Suprapubic skin (tissue), 4 donors: ENCODE measurements at places on chromosomes 4 and X.

- H3K27me3 ChIP-seq = no peaks in the 10 kb centered on the region
- H3K4me3 ChIP-seq = no peak overlapping the region
- no peaks in the 10 kb centered on the region for H3K4me1 ChIP-seq
Observed at GRCh38 chr4:124883632-124884031, 171.1 kb upstream of the ANKRD50 start.

- H3K4me3 ChIP-seq = no peak overlapping the region
- H3K4me1 ChIP-seq = peaks cover 37% of the 10 kb centered on the region
- H3K27ac ChIP-seq = no peak overlapping the region
- peaks cover 8% of the 10 kb centered on the region for H3K36me3 ChIP-seq
- H3K27me3 ChIP-seq = no peaks in the 10 kb centered on the region
Observed at GRCh38 chr4:105194328-105195231, 47.9 kb downstream of the TET2 start.

DNA sequence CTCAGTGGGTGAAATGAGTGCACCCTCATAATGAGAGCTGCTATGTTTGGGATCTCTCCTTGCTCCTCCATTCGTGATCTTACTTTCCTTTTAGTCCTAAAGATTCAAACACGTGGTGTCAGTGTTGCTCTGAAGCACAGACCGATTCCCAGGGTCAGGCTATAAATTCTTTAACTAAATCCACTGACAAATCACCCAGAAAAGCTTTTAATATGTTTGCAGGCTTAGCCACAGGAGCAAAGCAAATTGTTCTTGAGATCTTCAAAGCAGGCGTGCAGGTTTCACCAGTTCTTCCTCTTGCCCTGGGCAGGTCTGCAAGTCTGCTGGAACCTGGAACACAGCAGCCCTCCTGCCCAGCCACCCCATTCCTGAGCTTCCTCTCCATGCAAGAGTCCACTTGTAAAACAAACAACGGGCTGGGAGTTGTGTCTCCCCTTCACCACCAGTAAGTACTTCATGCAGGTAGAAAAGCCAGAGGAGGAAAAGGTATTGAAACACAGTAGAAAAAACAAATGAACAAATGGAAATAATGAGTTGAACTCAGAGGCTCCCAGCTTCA, 70.1 kb upstream of the ENPP6 start:
- H3K36me3 ChIP-seq = no peaks in the 10 kb centered on the region
- H3K27me3 ChIP-seq = no peaks in the 10 kb centered on the region
- H3K27ac ChIP-seq = peak overlapping the region; percentile 39
- DNase-seq = no peak
- peaks cover 33% of the 10 kb centered on the region for H3K4me1 ChIP-seq
- no peak overlapping the region for H3K4me3 ChIP-seq

- no peak for DNase-seq
- H3K27me3 ChIP-seq = no peaks in the 10 kb centered on the region
- no peaks in the 10 kb centered on the region for H3K4me1 ChIP-seq
- H3K4me3 ChIP-seq = no peak overlapping the region
Observed at GRCh38 chrX:40300286-40300890, 202.6 kb upstream of the BCOR start.

- H3K4me1 ChIP-seq = peaks cover 2% of the 10 kb centered on the region
- H3K27me3 ChIP-seq = no peaks in the 10 kb centered on the region
- DNase-seq = no peak
Observed at GRCh38 chr4:152585023-152585441, 49.1 kb upstream of the FBXW7 start.

GRCh38 chr4:10462876-10463275, 5.7 kb upstream of the ZNF518B start:
- no peak for DNase-seq
- peaks cover 12% of the 10 kb centered on the region for H3K4me1 ChIP-seq
- no peak overlapping the region for H3K27ac ChIP-seq
- H3K27me3 ChIP-seq = peaks cover 34% of the 10 kb centered on the region
- H3K4me3 ChIP-seq = no peak overlapping the region
- H3K36me3 ChIP-seq = no peaks in the 10 kb centered on the region

GRCh38 chrX:37672563-37672962, 13.0 kb upstream of the XK start:
- no peaks in the 10 kb centered on the region for H3K4me1 ChIP-seq
- no peak overlapping the region for H3K4me3 ChIP-seq
- no peak overlapping the region for H3K27ac ChIP-seq
- H3K36me3 ChIP-seq = no peaks in the 10 kb centered on the region
- no peak for DNase-seq
- no peaks in the 10 kb centered on the region for H3K27me3 ChIP-seq

DNA sequence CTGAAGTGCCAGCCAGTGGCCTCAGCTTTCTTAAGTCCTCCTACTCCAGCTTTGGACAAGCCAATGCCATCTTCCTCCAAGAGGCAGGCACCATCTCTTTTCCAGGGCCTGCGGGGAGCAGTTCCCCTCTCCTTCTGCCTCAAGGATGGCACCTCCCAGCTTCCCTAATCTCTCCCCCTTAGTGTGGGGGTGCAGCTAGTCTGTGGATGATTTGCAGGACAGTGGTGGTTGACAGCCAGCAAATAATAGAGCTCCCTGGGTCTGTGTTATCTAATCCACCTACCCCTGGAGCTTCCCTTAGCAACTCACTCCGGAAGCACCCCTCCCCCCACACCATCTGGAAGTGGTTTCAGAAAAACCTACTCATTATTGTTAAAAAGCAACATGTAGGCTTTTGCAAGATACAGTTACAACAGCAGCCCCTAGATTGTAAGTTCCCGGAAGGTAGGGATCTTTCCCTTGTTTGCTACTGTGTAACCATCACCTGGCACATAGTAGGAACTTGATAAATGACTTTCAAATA, 247.1 kb downstream of the BCOR start:
- no peaks in the 10 kb centered on the region for H3K36me3 ChIP-seq
- no peak overlapping the region for H3K4me3 ChIP-seq
- peaks cover 3% of the 10 kb centered on the region for H3K4me1 ChIP-seq

GRCh38 chrX:2521092-2521926, 20.5 kb upstream of the DHRSX start:
- H3K27ac ChIP-seq = no peak overlapping the region
- no peaks in the 10 kb centered on the region for H3K27me3 ChIP-seq
- no peak overlapping the region for H3K4me3 ChIP-seq
- no peaks in the 10 kb centered on the region for H3K36me3 ChIP-seq

GRCh38 chr4:154998284-154998683, 210.2 kb upstream of the NPY2R start:
- no peaks in the 10 kb centered on the region for H3K4me1 ChIP-seq
- H3K4me3 ChIP-seq = no peak overlapping the region
- no peaks in the 10 kb centered on the region for H3K36me3 ChIP-seq
- DNase-seq = no peak

- H3K27me3 ChIP-seq = no peaks in the 10 kb centered on the region
- DNase-seq = no peak
- no peak overlapping the region for H3K4me3 ChIP-seq
- no peaks in the 10 kb centered on the region for H3K36me3 ChIP-seq
Observed at GRCh38 chr4:160848901-160849760, 1314.7 kb downstream of the FSTL5 start.

DNA sequence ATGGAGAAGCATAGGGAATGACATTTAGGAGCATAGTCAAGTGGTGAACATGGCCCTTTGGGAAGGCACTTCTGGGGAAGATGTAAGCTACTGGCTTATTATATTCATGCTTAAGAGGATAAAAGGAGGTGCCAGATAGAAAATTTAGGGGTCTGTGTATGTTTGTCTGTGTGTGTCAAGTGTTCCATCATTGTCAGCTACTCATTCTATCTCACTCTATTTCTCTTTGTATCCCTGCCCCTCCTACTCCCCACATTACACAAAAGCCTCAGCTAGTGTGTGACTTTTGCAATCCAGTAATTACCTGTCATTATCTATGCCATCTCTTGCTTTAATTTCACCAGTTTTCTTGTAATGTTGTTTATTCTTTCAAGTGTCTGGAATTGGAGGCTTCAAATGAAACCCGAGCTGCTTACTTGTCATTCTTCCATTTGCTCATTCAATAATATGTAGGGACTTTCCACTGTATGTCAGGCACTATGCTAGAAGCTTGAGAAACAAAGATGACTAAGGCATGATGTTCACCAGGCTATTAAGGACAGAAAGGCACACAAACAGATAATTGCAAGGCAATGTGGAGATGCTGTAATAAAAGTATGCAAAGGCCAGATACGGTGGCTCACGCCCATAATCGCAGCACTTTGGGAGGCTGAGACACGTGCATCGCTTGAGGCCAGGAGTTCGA, 229.8 kb upstream of the TEX13C start:
- H3K36me3 ChIP-seq = no peaks in the 10 kb centered on the region
- no peaks in the 10 kb centered on the region for H3K4me1 ChIP-seq
- no peak overlapping the region for H3K27ac ChIP-seq
- H3K27me3 ChIP-seq = no peaks in the 10 kb centered on the region
- H3K4me3 ChIP-seq = no peak overlapping the region

DNA sequence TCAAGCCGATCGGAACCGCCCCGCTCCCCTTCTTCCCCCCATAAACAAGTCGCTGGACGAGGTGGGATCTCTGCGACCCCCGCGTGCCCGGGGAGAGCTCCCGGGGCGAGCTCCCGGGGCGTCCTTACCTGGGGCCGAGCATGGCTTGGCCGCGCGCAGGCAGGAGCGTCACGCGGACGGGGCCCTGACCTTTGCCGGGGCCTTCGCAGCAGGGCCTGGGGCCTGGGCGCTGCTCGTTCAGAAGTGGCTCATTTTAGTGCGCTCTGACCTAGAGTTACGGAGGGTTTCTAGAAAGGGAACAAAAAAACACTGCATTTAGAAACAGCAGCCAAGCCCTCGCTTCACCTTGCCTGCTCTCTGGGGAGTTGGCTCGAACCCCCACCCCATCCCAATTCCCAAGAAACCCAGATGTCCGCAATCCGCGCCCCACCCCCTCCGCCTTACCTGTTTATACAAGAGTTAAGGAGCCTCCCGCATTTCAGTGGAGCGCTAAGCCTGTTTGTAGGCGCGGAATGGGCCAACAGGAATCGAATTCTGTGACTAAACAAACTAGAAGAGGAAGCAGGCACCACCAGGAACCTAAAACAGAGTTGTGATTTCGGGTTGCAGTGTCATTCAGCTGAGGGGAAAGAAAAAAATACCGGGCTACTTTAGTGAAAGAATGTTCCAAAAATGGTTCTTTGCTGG, 814 bp upstream of the RBM47 start:
- peak overlapping the region; percentile 95 for H3K27ac ChIP-seq
- no peaks in the 10 kb centered on the region for H3K27me3 ChIP-seq
- no peaks in the 10 kb centered on the region for H3K36me3 ChIP-seq

GRCh38 chr4:5040856-5041620, 10.2 kb upstream of the STK32B start:
- no peaks in the 10 kb centered on the region for H3K36me3 ChIP-seq
- H3K4me1 ChIP-seq = peaks cover 13% of the 10 kb centered on the region
- peaks cover 4% of the 10 kb centered on the region for H3K27me3 ChIP-seq
- H3K4me3 ChIP-seq = no peak overlapping the region

DNA sequence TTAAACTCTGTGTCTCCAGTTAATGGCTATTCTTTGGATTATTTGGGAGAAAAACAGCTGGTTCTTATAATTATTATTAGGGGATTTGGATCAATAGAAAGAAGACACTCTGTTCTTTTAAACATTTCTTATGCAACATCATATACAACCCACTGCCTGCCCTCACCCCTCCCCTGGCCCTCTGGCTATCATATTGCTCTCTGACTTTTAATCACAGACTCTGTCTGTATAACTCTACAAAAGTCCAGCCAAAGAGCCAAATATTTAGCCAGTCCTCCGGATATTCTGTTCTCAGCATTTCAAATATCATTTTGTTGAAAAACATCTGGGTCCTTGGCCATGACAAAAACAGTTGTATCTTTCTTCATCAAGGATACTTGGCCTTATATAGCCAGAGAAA, 19.0 kb upstream of the PACRGL start:
- no peaks in the 10 kb centered on the region for H3K4me1 ChIP-seq

GRCh38 chrX:122440832-122441231, 743.2 kb upstream of the GRIA3 start:
- no peak overlapping the region for H3K27ac ChIP-seq
- no peaks in the 10 kb centered on the region for H3K36me3 ChIP-seq
- H3K27me3 ChIP-seq = no peaks in the 10 kb centered on the region
- no peak for DNase-seq
- H3K4me1 ChIP-seq = no peaks in the 10 kb centered on the region
- H3K4me3 ChIP-seq = no peak overlapping the region

GRCh38 chrX:11724122-11725017, 33.7 kb upstream of the MSL3 start:
- H3K27ac ChIP-seq = no peak overlapping the region
- no peaks in the 10 kb centered on the region for H3K36me3 ChIP-seq
- no peak for DNase-seq
- no peak overlapping the region for H3K4me3 ChIP-seq
- H3K4me1 ChIP-seq = no peaks in the 10 kb centered on the region
- H3K27me3 ChIP-seq = no peaks in the 10 kb centered on the region

- no peak for DNase-seq
- no peak overlapping the region for H3K27ac ChIP-seq
- H3K27me3 ChIP-seq = no peaks in the 10 kb centered on the region
- H3K4me3 ChIP-seq = no peak overlapping the region
- no peaks in the 10 kb centered on the region for H3K36me3 ChIP-seq
Observed at GRCh38 chr4:162535121-162535520, 371.3 kb upstream of the FSTL5 start.

- no peaks in the 10 kb centered on the region for H3K4me1 ChIP-seq
- H3K4me3 ChIP-seq = no peak within 1 kb of the TSS
- no peaks in the 10 kb centered on the region for H3K36me3 ChIP-seq
- H3K27ac ChIP-seq = no peak within 1 kb of the TSS
Observed at GRCh38 chrX:111511477-111511876, at the start of gene SERTM2. SERTM2 (plus strand) TSS chrX:111511645; CDS start chrX:111518858, 7,213 bp downstream.

DNA sequence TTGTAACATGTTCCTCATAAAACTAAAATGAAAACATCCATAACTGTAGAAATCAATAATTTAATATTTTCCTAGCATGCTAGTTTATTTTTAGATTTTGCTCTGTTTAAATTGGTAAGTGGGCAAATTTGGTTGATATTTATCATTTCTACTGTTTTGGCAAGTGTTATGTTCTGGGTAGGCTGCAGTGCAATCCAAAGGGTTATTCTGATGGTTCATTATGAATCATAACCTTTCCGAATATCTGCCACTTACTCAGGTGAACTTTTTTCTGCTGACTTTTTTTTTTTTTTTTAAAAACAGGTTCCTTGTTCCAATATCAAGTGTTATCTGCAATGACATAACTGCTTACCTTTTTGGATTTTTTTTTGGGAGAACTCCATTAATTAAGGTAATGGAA, 52.0 kb downstream of the CDS1 start:
- no peaks in the 10 kb centered on the region for H3K27me3 ChIP-seq
- H3K4me1 ChIP-seq = no peaks in the 10 kb centered on the region

- no peak overlapping the region for H3K4me3 ChIP-seq
- H3K27me3 ChIP-seq = no peaks in the 10 kb centered on the region
- H3K4me1 ChIP-seq = no peaks in the 10 kb centered on the region
- H3K27ac ChIP-seq = no peak overlapping the region
- no peak for DNase-seq
Observed at GRCh38 chrX:30414144-30414543, 105.0 kb upstream of the NR0B1 start.

DNA sequence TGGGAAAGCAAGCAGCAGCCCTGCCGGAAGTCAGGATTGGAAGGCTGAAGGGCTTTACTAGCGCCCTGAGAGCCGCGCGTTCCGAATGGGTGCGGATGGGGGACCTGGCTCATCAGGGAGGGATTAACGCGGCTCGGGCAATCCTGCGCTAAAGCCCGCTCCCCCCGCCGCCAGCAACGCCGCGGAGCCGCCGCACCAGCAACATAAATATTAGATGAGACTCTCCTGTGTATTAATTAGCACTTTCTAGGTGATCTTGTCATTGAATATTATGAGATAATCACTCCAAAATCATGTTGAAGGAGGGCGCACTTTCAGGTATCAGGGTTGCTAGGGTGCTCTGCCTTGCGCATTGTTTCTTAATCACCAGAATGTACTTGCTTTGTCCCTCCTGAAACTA, 357.2 kb upstream of the FAM241A start:
- no peak overlapping the region for H3K4me3 ChIP-seq
- no peaks in the 10 kb centered on the region for H3K4me1 ChIP-seq
- H3K27me3 ChIP-seq = peaks cover 7% of the 10 kb centered on the region
- no peaks in the 10 kb centered on the region for H3K36me3 ChIP-seq
- no peak overlapping the region for H3K27ac ChIP-seq
- DNase-seq = no peak
